ENCODE measurements at places on chromosomes 12 and 14. TPM values are rescaled to one million over a fixed set of nuclear protein-coding genes. Genes with fewer than 3 reads are reported as not detected.

Gene TAS2R9
- 0.19 TPM for total RNA-seq

Gene PACS2
- total RNA-seq = 99.9 TPM

Gene MVK
- total RNA-seq = 18.7 TPM

Gene PPP1R1A
- not detected for total RNA-seq

Gene POTEM
- total RNA-seq = not detected

Gene CCDC177
- not detected for total RNA-seq

Gene LRRC10
- total RNA-seq = not detected

Gene ACVRL1
- 629 TPM for total RNA-seq

Gene JDP2
- total RNA-seq = 13.7 TPM

Gene KRT5
- not detected for total RNA-seq

Gene CHGA
- total RNA-seq = not detected

Gene IL31
- total RNA-seq = not detected

Gene LRRC9
- not detected for total RNA-seq

Gene ACOT6
- total RNA-seq = 0.29 TPM

Gene TMPRSS12
- not detected for total RNA-seq

Gene NRIP2
- not detected for total RNA-seq

Gene SAMD15
- total RNA-seq = 1.6 TPM
